ENCODE measurements at places on chromosomes 5 and 9. TPM values are rescaled to one million over a fixed set of nuclear protein-coding genes. Genes with fewer than 3 reads are reported as not detected.

- DNase-seq = peak; percentile 11
These were observed 11.3 kb downstream of the ANKDD1B start for GRCh38 chr5:75622564-75622963.

DNA sequence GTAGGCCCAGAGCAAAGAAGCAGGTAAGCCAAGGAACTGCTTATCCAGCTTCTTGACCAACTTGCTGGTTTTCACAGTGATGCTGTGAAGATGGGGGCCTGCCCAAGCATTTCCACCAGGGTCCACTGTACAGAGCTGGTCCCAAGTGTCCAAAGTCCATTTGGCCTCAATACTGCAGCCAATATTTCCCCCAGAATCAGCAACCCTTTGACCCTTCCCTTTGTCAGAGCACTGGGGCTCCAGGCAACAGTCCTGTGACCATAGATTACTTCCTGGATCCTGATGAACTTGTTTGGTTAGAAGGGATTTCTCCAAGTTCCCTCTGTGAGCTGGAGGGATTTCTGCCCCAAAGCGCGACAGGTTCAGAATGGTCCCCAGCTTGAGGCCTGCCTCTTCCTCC is 26.3 kb downstream of the FAXDC2 start:
- DNase-seq = no peak

DNA sequence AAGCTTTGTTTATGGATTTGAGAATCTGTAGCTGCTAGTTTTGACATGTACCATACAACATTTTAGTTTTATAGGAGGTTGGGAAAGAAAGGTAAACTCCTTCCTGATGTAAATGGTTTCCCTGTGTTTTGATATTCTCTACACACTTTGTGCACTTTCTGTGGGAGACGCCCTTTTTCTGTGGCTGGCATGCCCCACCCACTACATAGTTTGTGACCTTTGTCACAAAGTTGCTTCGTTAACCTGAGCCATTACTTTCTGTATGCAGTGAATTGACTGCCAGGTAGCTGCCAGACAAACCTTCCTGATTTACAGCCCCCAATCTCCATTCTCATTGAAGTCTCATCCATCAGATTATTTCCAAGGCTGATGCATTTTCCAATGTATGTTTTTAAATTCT is 90.6 kb downstream of the NLN start:
- no peak for DNase-seq

- DNase-seq = peak; percentile 70
These were observed 1.4 kb downstream of the LHX3 start for GRCh38 chr9:136203408-136204144.

Gene RAPGEF6
- total RNA-seq = 7.0 TPM
